ENCODE measurements at places on chromosomes 2 and 18. TPM values are rescaled to one million over a fixed set of nuclear protein-coding genes. Genes with fewer than 3 reads are reported as not detected.

GRCh38 chr18:13579874-13580273, 146.5 kb downstream of the FAM210A start:
- H3K36me3 ChIP-seq: peaks cover 4% of the 10 kb centered on the region
- H3K4me3 ChIP-seq: no peak overlapping the region
- DNase-seq: no peak
- peaks cover 46% of the 10 kb centered on the region for H3K4me1 ChIP-seq
- no peak overlapping the region for H3K27ac ChIP-seq

DNA sequence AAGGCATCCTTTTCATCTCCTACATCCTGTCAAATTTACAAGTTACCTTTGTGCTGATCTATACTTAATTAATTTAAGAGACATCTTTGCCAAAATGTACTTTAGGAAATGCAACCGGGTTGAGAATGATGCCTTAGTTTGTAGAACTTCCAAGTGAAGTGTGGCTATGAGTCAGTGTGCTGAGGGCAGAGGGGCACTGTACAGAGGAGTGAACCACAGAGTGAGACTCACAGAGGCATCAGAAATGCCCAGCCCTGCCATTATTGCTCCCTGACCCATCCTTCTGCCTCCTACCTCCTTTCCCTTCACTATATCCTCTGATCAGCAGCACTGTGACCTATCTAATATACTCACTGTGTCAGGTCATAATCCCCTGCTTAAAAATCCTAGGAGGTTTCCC, 320.1 kb downstream of the LRRTM1 start:
- H3K27ac ChIP-seq: no peak overlapping the region
- no peak for DNase-seq
- peaks cover 6% of the 10 kb centered on the region for H3K27me3 ChIP-seq
- no peaks in the 10 kb centered on the region for H3K4me1 ChIP-seq
- H3K4me3 ChIP-seq: no peak overlapping the region
- no peaks in the 10 kb centered on the region for H3K36me3 ChIP-seq

GRCh38 chr2:111169268-111169667, 48.6 kb downstream of the BCL2L11 start:
- peaks cover 8% of the 10 kb centered on the region for H3K36me3 ChIP-seq
- no peaks in the 10 kb centered on the region for H3K27me3 ChIP-seq
- peaks cover 25% of the 10 kb centered on the region for H3K4me1 ChIP-seq
- no peak overlapping the region for H3K4me3 ChIP-seq

DNA sequence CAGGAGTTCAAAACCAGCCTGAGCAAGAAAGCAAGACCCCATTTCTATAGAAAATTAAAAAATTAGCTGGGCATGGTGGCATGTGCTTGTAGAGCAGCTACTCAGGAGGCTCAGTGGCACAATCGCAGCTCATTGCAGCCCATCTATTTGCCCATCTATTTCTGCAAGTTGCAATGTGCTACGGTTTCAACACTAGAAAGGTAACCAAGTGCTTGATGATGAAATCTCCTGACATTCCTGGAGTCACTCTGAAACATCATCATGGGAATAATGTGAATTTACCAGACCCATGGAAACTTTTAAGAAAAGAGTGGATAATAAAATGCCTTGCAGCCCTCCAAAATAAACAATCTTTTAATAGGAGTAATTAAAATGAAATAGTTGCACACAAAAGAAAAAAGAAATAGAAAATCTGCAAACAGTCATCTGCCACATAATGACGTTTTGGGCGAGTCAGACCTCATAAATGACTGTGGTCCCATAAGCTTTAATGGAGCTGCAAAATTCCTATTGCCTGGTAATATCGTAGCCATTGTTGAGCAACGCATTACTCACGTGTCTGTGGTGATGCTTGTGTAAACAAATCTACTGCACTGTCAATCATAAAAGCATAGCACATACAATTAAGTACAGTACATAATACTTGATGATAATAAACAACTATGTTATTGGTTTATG, 46.6 kb upstream of the AMMECR1L start:
- H3K4me3 ChIP-seq: no peak overlapping the region
- H3K36me3 ChIP-seq: no peaks in the 10 kb centered on the region
- no peak for DNase-seq
- no peaks in the 10 kb centered on the region for H3K27me3 ChIP-seq

AMER3 gene
- not detected for total RNA-seq

CIB4 gene
- total RNA-seq: not detected

CYP27A1 gene
- 4.7 TPM for total RNA-seq

Data from chondrocyte (in vitro differentiated cells).